Spinal cord (tissue), 10 donors: ENCODE measurements at places on chromosomes 1 and 21.

- H3K4me1 ChIP-seq = no peaks in the 10 kb centered on the region
- DNase-seq = no peak
- no peak overlapping the region for H3K4me3 ChIP-seq
- H3K27ac ChIP-seq = no peak overlapping the region
- no peaks in the 10 kb centered on the region for H3K27me3 ChIP-seq
These were observed 575.0 kb upstream of the CHRM3 start for GRCh38 chr1:238811211-238811879.

GRCh38 chr1:204241050-204241449 lies 27.3 kb upstream of the GOLT1A start:
- no peak overlapping the region for H3K4me3 ChIP-seq
- DNase-seq = no peak
- no peaks in the 10 kb centered on the region for H3K4me1 ChIP-seq
- peaks cover 36% of the 10 kb centered on the region for H3K36me3 ChIP-seq

GRCh38 chr1:175169286-175170018 lies 23.1 kb downstream of the KIAA0040 start:
- H3K4me1 ChIP-seq = no peaks in the 10 kb centered on the region
- H3K27ac ChIP-seq = no peak overlapping the region
- no peaks in the 10 kb centered on the region for H3K36me3 ChIP-seq
- no peaks in the 10 kb centered on the region for H3K27me3 ChIP-seq
- no peak for DNase-seq
- no peak overlapping the region for H3K4me3 ChIP-seq

DNA sequence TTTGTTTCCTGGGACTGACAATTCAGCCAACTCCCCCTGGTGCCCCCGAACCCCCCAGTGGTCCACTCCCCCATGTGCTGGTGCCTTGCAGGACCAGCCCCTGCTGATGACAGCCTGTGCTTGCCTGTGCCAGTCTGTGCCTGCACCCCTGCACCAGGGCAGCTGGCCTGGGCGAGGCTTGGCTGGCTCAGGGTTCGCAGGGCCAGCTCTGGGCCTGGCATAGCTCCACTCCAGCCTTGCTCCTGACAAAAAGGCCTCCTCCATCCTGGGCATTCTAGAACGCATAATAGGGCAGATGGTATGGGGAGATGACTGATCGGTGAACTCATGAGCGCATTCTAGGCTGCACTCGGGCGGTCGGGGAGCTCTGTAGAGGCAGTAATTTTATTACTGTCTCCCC lies 5.4 kb downstream of the CNTN2 start:
- H3K27me3 ChIP-seq = peaks cover 8% of the 10 kb centered on the region
- DNase-seq = no peak
- peaks cover 6% of the 10 kb centered on the region for H3K36me3 ChIP-seq
- peaks cover 70% of the 10 kb centered on the region for H3K4me1 ChIP-seq

GRCh38 chr1:203520315-203520714 lies 26.4 kb downstream of the OPTC start:
- H3K27me3 ChIP-seq = peaks cover 2% of the 10 kb centered on the region
- no peaks in the 10 kb centered on the region for H3K36me3 ChIP-seq
- peaks cover 63% of the 10 kb centered on the region for H3K4me1 ChIP-seq
- H3K4me3 ChIP-seq = no peak overlapping the region
- no peak for DNase-seq

DNA sequence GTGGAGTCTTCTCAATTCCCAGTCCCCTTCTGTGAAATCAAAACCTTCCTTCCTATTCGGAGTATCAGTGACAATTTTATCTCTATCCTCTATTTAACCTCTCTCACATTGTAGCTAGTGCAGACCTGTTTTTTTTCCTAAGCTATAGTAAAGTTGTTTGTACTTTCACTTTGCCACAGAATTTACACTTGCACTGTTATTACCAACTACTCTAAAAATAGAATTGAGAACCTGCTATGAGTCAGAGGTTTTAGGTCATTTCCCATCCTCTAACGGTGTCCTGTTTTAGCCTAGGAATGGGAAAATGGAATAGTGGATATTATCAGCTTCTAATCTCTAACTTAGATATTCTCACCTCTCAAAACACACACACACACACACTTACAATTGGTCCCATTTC lies 862.7 kb downstream of the NCAM2 start:
- no peaks in the 10 kb centered on the region for H3K27me3 ChIP-seq
- no peak overlapping the region for H3K4me3 ChIP-seq

DNA sequence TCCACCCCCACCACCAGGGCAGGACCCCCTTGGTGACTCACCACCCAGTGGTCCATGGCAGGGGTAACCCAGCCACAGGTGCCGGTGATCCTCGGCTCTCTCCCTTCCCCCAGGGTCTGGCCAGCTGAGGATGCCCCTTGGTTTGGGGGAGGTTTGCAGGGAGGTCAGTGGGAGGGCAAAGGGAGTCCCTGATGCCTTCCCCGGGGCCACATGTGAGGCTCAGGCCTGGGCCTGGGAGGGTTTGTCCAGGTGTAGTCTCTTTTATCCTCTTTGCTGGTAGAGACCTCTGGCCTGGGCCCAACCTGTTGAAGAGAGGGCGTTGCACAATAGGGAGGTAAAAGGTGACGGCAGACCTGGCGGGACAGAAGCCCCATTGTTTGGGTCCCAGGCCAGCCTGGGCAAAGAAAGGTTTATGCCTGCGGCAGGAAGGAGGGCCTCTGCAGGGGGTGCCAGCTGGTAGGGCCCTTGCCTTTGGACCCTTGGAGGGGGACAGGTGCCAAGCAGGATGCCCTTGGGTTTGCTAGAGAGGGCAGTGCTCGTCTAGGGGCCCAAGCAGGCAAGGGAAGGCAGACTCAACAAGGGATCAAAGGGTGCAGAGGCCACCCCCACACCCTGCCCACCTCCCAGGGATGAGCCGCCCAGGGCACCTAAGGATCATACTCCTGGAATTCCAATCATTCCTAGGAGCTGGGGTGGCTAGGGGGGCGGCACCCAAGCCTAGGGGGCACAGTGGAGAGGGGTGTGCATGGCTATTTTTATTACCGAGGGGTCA lies 760 bp upstream of the TINAGL1 start:
- H3K36me3 ChIP-seq = no peaks in the 10 kb centered on the region
- no peak for DNase-seq
- H3K4me1 ChIP-seq = peaks cover 34% of the 10 kb centered on the region
- peaks cover 29% of the 10 kb centered on the region for H3K27me3 ChIP-seq
- no peak overlapping the region for H3K27ac ChIP-seq

- no peaks in the 10 kb centered on the region for H3K36me3 ChIP-seq
- no peak for DNase-seq
- H3K27ac ChIP-seq = no peak overlapping the region
These were observed 45.3 kb upstream of the ITPKB start for GRCh38 chr1:226784081-226785049.

GRCh38 chr1:9153152-9153551 lies 24.2 kb upstream of the GPR157 start:
- DNase-seq = no peak
- H3K36me3 ChIP-seq = peaks cover 6% of the 10 kb centered on the region
- no peak overlapping the region for H3K4me3 ChIP-seq
- no peak overlapping the region for H3K27ac ChIP-seq
- H3K27me3 ChIP-seq = no peaks in the 10 kb centered on the region
- peaks cover 33% of the 10 kb centered on the region for H3K4me1 ChIP-seq

DNA sequence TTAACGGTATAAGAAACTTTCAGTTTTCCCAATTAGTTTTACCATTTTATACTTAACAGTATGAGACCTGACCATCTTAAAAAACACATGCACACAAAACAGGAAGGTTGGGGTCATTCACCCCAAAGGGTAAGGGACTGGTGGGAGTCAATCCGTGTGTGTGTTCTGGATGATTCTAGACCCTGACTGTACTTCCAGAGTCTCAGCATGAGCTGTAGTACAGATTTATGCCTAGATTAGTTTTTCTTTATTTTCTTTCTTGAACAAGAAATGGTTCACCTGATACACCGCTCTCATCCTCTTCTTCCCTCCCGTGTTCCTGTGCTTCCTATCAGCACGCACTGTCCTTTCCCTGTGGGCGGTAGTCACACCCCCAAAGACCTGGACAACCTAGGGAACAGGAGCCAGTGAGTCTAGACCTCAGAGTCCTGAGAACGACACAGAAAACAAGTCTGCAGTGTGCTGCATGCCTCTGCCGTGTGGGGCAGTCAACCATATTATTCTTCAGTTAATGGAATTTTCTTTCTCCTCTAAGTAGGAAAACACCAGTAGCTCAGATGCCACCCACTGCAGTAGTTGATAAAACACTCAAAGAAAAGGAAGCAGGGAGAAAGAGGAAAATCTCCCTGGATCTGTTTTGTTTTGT lies 38.9 kb upstream of the MRPS6 start:
- DNase-seq = peak; percentile 28
- peaks cover 3% of the 10 kb centered on the region for H3K4me1 ChIP-seq
- no peak overlapping the region for H3K4me3 ChIP-seq
- no peaks in the 10 kb centered on the region for H3K36me3 ChIP-seq
- no peaks in the 10 kb centered on the region for H3K27me3 ChIP-seq

DNA sequence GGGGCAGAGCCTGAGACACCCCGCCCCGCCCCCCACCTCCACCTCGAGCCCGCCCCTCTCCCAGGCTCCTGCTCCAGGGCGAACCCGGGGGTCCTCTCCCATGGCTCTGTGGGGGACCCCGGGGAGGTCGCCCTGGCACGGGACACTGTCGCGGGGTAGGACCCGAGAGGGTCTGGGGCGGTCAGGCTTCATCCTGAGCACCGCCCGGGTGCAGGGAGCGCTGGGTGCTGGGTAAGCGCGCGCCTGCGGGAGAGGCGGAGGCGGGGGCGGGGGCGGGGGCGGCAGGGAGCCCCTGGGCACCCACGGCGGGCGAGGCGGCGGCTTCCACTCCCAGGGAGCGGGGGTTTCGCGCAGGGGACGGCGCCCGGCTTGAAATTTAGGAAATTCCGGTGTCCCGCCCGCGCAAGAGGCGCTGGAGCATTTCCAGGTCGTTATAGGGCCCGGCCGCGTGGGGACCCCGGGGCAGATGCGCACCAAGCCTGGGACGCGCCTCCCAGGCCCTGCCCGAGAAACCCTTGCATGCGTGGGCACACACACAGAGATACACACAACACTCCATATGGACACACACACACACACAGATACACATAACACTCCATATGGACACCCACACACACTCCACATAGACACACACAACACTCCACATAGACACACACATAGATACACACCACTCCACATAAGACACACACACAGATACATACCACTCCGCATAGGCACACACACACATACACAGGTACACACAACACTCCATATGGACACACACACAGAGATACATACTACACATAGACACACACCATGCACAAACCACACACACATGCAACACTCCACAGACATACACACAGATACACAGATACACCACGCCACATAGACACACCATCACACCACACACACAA lies 48.7 kb upstream of the SLC19A1 start:
- peaks cover 16% of the 10 kb centered on the region for H3K27me3 ChIP-seq
- H3K27ac ChIP-seq = no peak overlapping the region
- peaks cover 9% of the 10 kb centered on the region for H3K4me1 ChIP-seq
- H3K4me3 ChIP-seq = peak overlapping the region; percentile 9

DNA sequence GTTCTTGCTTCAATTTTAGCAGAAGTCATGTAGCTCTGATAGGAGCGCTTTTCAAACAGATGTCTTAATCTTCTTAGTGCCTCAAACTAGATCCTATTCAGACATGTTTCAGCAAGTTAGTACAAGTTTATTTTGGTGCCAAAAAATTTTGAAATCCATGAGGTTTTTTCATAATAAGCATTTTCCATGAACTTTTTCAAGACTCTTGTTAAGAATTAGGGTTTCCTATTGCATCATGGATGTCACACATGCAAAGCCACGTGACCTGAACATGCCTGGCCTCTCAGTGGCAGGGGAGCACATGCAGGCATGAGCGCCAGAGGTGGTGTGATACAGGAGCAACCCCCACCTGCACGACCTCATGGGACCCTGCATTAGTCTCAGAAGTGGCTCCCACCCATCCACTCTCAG lies 67.6 kb downstream of the POFUT2 start:
- peaks cover 31% of the 10 kb centered on the region for H3K36me3 ChIP-seq
- no peak overlapping the region for H3K4me3 ChIP-seq
- H3K4me1 ChIP-seq = no peaks in the 10 kb centered on the region
- H3K27me3 ChIP-seq = no peaks in the 10 kb centered on the region
- no peak for DNase-seq
- no peak overlapping the region for H3K27ac ChIP-seq

GRCh38 chr1:165871311-165872067 lies 44.1 kb downstream of the UCK2 start:
- H3K27ac ChIP-seq = no peak overlapping the region
- H3K27me3 ChIP-seq = no peaks in the 10 kb centered on the region
- H3K4me3 ChIP-seq = no peak overlapping the region
- no peak for DNase-seq

DNA sequence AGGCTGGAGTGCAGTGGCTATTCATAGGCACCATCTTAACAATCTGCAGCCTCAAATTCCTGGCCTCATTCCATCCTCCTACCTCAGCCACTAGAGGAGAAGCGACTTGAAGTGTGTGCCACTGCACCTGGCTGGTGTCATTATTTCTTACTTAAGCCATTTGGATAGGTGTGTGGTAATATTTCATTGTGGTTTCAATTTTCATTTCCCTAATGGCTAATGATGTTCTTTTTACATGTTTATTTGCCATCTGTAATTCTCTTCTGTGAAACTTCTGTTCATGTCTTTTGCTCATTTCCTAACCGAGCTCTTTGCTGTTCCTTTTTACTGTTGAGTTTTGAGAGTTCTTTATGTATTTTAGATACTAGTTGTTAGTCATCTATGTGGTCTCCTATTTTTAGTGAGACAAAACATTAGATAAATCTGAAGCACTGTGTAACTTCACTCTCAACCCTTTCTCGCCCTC lies 66.8 kb downstream of the SLC27A3 start:
- no peak overlapping the region for H3K4me3 ChIP-seq
- no peaks in the 10 kb centered on the region for H3K27me3 ChIP-seq
- no peak overlapping the region for H3K27ac ChIP-seq
- no peaks in the 10 kb centered on the region for H3K4me1 ChIP-seq
- no peak for DNase-seq

- peaks cover 24% of the 10 kb centered on the region for H3K36me3 ChIP-seq
- peaks cover 3% of the 10 kb centered on the region for H3K4me1 ChIP-seq
- H3K4me3 ChIP-seq = no peak overlapping the region
- no peaks in the 10 kb centered on the region for H3K27me3 ChIP-seq
These were observed 17.2 kb downstream of the CC2D1B start for GRCh38 chr1:52348704-52349300.

GRCh38 chr1:29912425-29912824 lies 676.1 kb downstream of the PTPRU start:
- DNase-seq = no peak
- H3K27me3 ChIP-seq = no peaks in the 10 kb centered on the region
- H3K36me3 ChIP-seq = no peaks in the 10 kb centered on the region
- no peak overlapping the region for H3K4me3 ChIP-seq
